ENCODE measurements at places on chromosomes 5 and 9.
A peak's percentile ranks its signal among the peaks of the same experiment; 100 is the strongest.

DNA sequence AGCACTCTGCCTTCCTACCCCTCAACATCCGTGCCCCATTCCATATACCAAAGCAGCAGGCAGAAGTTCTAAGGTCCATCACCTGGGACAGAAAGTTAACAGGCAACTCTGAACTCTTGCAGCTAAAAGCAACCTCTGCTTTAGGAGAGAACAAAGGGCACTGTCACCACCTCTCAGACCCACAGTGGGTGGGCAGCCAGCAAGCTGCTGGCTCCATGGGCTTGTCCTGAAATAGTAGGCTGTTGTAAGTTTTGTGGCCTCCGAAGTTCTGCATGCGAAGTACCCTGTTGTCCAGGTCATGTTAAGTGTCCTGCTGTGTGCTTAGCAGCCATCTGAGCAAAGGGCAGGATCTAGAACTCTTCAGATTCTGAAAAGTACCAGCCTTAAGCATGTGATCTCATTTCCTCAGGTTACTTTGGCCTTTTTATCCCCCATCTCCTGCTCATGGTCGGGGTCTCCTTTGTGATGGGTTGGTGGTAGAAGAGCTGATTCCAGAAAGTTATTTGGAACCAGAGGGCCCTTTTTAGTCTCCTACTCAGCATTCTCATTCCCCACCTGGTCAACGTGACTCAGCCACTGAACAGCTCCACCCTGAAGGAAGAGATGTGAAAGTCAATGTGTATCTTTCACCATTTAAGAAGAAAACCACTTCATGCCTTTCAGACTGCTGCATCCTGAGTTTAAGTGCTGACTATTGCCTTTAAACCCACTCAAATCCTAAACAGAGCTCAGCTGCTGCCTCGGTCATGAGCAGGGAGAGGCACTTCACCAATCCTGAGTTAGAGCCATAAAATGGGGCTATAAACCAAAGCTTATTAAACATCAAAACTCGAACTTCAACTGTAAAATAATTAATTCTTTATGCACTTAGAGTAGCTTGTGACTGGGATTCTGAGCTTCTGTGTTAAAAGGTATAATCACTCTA, 121.4 kb downstream of the DPYSL3 start:
- no peak for DNase-seq

GRCh38 chr9:90124961-90125360, 517.7 kb downstream of the DIRAS2 start:
- DNase-seq: peak; percentile 7

- DNase-seq: no peak
Observed at GRCh38 chr5:77906806-77907205, 130.7 kb upstream of the TBCA start.

- no peak for DNase-seq
Observed at GRCh38 chr9:99878651-99879050, 27.8 kb upstream of the STX17 start.

- DNase-seq: no peak
Observed at GRCh38 chr9:70778568-70778967, 342.9 kb downstream of the TRPM3 start.

DNA sequence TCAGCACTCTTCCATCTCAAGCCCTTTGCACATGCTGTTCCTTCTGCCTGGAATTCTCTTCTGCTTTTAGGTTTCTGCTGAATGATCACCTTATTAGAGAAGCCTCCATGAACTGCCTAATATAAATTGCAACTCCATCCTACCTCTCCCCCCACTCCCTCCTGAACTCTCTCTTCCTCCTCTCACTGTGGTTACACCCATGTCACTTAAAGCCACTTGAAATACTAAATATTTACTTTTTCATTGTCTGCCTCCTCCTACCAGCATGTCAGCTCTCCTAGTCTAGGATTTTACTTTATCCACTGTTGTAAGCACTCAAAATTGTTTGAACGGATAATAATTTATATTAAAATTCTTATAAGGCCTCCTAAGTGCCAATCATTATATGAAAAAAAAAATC, 43.8 kb downstream of the ACTL7B start:
- DNase-seq: no peak

DNA sequence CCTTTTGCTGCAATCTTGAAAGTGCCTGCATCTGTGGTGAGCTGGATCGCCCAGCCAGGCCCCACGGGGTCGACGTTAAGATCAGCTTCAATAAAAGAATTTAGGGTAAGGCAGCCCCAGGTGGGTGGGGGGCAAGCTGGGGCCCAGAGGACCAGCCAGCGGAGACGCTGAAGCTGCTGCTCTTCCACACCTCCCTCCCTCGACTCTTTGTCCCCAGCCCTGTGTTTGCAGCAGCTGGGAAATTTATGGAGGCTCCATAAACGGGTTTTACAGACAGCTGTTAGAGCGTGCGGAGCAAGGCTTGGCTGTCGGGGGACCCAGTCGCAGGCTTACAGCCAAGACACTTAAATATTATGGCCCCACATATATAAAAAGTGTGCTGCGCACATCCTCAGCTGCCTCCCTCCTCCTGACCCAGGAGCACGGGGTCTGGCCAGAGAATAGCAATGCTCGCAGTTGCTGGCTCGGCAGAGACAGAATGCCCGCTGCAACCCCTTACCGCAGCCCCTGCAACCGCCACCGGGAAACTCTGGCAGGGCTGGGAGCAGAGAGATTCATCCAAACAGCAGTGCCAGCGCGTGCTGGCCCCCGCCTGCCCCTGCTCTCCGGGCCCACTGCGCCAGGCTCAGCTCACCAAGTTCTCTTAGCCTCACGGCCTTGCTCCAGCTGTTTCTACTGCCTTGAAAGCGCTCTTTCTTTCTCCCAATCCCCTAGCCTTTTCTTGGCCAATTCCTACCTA, 28.4 kb upstream of the MVB12B start:
- no peak for DNase-seq

- DNase-seq: no peak
Observed at GRCh38 chr9:80410106-80410505, 838.3 kb downstream of the TLE4 start.

- DNase-seq: no peak
Observed at GRCh38 chr9:11257992-11258391, 645.2 kb upstream of the PTPRD start.

DNA sequence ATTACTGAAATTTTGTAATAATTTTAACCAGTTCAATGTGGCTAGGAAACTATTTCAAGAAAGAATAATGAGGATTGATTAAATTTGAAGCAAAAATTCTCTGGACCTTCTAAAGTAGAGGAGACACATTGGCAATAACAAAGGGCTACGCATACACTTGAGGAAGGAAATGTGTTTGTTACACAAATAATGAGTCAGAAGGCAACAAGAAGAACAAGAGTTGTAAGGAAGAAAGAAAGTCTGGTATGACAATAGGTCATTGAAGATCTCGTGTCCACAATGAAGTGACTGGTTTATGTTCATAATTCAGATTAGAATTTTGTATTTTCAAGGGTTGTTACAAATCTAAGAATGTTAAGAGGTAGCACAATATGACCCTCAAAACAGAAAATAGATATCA, 25.8 kb downstream of the ST8SIA4 start:
- DNase-seq: no peak

GRCh38 chr9:124440786-124441185, 9.5 kb upstream of the ADGRD2 start:
- DNase-seq: no peak

DNA sequence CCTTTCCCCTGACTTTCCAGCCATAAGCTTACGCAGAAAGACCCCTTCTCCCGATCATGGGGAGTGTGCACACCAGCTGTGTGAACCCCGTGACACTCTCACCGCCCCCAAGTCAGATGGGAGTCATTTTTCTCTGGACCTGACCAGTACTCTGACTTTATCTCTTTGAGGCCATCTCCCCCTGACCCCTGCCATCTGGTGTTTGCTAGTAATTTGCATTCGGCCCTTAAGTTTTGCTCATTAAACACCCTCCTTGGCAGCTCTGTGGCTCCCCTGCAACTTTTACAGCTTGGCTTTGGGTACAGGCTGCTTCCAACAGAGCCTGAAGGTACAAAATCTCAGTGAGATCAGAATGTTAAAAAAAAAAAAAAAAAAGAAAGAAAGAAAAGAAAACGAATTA, 43.9 kb downstream of the PDZD2 start:
- no peak for DNase-seq

- DNase-seq: no peak
Observed at GRCh38 chr5:89972901-89973300, 436.7 kb downstream of the CETN3 start.

DNA sequence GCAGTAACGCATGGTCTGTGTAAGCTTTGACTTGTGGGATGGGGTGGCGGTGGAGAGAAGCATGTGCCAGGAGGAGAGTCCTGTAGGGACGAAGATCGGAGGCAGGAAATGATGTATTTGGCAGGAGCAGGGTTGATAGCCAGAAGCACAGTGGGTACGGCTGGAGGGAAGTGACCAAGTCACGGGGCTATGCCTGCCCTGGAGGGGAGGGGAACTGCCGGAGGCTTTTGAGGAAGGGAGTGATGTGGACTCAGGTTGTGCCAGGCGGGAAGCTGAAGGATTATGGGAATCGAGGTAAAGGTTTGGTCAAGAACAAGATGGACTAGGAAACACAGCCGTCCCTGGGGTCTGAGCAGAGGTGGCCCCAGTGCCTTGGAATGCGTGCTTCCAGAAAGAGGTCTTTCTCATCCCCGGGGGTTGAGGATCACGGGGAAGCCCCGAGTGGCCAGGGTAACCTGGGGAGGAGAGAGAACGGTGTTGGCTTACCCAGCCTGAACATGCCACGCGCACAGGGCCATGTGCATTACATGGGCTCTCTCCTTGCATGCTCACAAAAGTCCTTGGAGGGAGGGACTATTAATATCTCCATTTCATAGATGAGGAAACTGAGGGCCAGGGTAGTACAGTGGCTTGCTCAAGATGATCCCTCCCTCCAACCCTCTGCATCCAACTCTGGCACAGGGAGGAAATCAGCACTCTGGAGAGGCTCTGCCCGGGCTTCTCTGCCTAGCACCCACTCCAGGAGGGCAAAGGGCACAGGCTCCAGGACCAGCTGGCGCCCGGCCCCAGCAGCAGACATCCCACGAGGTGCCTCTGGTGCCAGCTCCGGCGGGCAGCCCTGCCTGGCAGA, 253.8 kb downstream of the PBX3 start:
- no peak for DNase-seq

DNA sequence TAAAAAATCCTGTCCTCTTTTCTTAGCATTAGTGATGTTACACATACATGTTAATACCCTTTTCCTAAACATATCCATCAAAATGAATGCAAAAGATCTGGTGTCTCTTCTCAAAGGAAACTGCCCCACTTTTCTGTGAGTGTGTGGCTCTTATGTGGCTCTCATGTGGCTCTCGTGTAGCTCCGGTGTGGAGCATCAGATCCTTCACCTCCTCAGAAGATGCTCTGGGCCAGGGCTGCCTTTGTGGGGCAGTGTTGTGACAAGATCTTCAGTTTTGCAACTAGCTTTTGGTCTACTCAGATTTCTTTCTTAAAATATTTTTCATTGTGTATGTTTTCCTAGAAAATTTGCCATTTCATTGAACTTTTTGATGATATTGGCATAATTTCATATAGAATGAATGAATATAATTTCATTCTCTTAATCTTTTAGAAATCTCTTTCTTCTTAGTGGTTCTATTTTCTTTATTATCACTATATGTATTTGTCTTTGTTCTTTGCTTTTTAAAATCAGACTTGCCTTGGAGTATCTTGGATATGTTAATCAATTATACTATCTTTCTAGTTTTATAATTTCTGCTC, 19.4 kb downstream of the GARNL3 start:
- DNase-seq: peak; percentile 16

GRCh38 chr9:126000256-126000655, 253.1 kb downstream of the PBX3 start:
- no peak for DNase-seq

- no peak for DNase-seq
Observed at GRCh38 chr5:126878085-126878484, 101.1 kb downstream of the LMNB1 start.

DNA sequence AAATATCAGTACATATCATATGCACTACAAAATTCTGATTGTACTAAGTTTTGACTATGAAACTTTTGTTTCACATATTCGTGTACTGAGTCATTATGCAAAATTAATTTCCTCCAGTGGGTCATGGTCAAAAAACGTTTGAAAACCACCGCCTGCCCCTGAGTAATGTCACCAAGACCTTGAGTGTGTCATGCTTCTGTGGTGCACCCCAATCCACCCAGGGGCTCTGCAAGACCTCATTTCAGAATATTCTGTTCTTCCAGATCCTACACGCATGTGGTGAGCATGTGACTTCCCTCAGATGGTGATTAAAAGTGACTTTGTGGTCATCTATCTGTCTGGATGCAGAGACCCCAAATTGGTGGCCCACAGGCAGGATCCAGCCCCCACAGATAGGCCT, 31.0 kb downstream of the ABLIM3 start:
- no peak for DNase-seq

- no peak for DNase-seq
Observed at GRCh38 chr5:127586811-127587210, 62.1 kb upstream of the CTXN3 start.

GRCh38 chr5:159893040-159893695, 23.1 kb upstream of the ADRA1B start:
- no peak for DNase-seq

DNA sequence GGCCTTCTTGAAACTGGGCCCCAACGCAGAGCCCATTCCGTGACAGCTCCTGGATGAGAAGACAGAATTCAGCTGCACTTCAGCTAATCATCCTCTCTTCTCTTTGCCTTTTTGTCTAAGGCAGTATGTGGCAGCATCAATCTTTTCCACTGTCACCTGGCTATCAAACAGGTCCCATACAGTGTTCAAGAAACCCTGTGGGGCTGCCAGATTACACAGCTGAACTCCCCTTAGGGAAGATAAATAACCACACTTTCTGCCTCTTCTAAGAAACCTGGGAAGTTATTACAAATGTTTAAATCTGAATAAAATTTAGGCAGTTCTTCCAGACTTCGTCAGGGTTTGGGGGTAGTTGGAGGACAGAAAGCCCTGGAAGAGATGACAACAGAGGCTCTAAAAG, 61.0 kb downstream of the SPEF2 start:
- DNase-seq: no peak

GRCh38 chr5:128673000-128673399, 135.0 kb upstream of the FBN2 start:
- no peak for DNase-seq

- peak; percentile 73 for DNase-seq
Observed at GRCh38 chr5:115419846-115420585, 123.6 kb upstream of the CCDC112 start.

DNA sequence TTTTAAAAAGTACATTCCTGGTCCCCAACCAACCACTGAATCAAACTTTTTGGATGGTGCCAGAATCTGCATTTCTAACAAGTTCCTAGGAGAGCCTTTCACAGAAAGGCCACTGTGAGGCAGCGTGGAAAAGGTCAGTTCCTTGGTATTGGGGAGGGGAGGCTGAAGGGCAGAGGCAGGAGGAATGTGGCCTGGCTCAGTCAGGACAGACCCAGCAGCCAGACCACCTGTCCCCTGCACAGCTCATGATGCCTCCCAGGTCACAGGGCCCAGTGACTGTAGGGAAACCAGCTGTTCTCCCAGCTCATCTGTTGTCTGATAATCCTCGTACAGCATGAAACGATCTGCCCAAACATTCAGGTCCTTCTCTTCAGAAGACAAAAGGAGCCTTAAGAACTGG, 132.9 kb downstream of the LHFPL2 start:
- DNase-seq: no peak

GRCh38 chr5:72951671-72952468, 4.0 kb upstream of the FCHO2 start:
- no peak for DNase-seq

Measured in AG09319 (cell line).